Peyer's patch (tissue), 4 donors: ENCODE measurements at places on chromosomes 16 and 17. TPM values are rescaled to one million over a fixed set of nuclear protein-coding genes. Genes with fewer than 3 reads are reported as not detected.

The KRTAP17-1 gene
- not detected for total RNA-seq

The P3H4 gene
- total RNA-seq: 17.4 TPM

The NUP93 gene
- total RNA-seq: 30.6 TPM

The SLC13A2 gene
- 11.6 TPM for total RNA-seq

The KRT31 gene
- total RNA-seq: not detected

The ITGB4 gene
- 215 TPM for total RNA-seq

DNA sequence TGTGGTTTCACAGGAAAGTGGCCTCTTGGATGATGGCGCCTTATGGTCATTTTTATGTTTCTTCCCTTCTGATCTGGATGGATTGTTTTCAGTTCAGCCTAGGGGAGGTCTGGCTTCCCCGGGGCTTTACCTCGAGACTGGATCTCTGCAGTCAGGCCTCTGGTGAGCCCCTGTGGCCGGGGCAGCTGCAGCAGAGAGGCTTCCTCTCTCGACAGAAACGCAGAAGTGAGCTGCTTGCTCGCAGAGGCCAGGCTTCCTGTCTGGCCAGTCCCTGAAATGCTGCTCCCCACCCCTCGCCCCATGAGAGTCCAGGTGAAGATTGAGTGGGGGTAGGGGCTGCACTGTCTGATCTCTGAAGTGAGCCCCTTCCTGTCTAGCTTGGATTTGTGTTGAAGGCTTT is 44.0 kb downstream of the PLCG2 start:
- peak; percentile 84 for DNase-seq
- no peak overlapping the region for H3K4me3 ChIP-seq
- H3K4me1 ChIP-seq: peaks cover 13% of the 10 kb centered on the region

- no peak overlapping the region for H3K4me3 ChIP-seq
- H3K27ac ChIP-seq: no peak overlapping the region
- peaks cover 25% of the 10 kb centered on the region for H3K4me1 ChIP-seq
- no peak for DNase-seq
Observed at GRCh38 chr16:18782697-18783429, 7.3 kb downstream of the RPS15A start.

- no peaks in the 10 kb centered on the region for H3K36me3 ChIP-seq
- DNase-seq: no peak
- no peaks in the 10 kb centered on the region for H3K27me3 ChIP-seq
- H3K27ac ChIP-seq: no peak overlapping the region
- no peaks in the 10 kb centered on the region for H3K4me1 ChIP-seq
Observed at GRCh38 chr16:20347666-20348364, 4.7 kb downstream of the UMOD start.

DNA sequence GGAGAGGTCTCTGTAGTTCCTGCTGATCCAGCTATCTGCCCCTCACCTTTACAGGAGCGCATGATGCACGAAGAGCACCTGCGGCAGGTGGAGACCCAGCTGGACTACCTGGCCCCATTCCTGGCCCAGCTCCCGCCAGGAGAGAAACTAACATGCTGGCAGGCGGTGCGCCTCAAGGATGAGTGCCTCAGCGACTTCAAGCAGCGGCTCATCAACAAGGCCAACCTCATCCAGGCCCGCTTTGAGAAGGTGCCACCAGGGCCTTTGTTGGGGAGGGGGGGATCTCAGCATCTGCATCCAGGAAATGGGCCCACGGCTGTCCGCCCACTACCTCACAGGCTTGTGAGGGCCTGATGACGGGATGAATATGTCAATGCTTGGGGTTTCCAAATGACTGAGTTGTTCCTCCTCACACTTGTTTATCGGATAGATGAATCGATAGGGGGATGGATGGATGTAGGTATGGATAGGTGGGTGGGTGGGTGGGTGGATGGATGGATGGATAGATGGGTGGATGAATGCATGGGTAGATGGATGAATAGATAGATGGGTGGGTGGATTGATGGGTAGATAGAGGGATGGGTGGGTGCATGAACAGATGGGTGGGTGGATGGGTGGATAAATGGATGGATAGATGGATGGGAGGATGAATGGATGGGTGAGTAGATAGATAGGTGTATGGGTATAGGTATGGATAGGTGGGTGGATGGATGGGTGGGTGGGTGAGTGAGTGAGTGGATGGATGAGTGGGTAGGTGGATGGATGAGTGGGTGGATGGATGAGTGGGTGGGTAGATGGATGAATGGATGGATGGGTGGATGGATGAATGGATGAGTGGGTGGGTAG is 7.0 kb upstream of the KATNB1 start:
- H3K27me3 ChIP-seq: no peaks in the 10 kb centered on the region
- H3K4me3 ChIP-seq: no peak overlapping the region
- H3K36me3 ChIP-seq: no peaks in the 10 kb centered on the region
- no peak for DNase-seq
- H3K4me1 ChIP-seq: no peaks in the 10 kb centered on the region

- no peak overlapping the region for H3K4me3 ChIP-seq
- DNase-seq: no peak
Observed at GRCh38 chr16:69301861-69302260, 9.3 kb upstream of the VPS4A start.

DNA sequence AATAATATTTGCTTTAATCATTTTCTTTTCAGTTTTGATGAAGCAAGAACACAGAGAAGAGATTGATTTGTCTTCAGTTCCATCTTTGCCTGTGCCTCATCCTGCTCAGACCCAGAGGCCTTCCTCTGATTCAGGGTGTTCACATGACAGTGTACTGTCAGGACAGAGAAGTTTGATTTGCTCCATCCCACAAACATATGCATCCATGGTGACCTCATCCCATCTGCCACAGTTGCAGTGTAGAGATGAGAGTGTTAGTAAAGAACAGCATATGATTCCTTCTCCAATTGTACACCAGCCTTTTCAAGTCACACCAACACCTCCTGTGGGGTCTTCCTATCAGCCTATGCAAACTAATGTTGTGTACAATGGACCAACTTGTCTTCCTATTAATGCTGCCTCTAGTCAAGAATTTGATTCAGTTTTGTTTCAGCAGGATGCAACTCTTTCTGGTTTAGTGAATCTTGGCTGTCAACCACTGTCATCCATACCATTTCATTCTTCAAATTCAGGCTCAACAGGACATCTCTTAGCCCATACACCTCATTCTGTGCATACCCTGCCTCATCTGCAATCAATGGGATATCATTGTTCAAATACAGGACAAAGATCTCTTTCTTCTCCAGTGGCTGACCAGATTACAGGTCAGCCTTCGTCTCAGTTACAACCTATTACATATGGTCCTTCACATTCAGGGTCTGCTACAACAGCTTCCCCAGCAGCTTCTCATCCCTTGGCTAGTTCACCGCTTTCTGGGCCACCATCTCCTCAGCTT is 45.0 kb downstream of the ESRP2 start:
- DNase-seq: no peak
- H3K27me3 ChIP-seq: no peaks in the 10 kb centered on the region
- no peaks in the 10 kb centered on the region for H3K36me3 ChIP-seq
- H3K4me3 ChIP-seq: no peak overlapping the region

DNA sequence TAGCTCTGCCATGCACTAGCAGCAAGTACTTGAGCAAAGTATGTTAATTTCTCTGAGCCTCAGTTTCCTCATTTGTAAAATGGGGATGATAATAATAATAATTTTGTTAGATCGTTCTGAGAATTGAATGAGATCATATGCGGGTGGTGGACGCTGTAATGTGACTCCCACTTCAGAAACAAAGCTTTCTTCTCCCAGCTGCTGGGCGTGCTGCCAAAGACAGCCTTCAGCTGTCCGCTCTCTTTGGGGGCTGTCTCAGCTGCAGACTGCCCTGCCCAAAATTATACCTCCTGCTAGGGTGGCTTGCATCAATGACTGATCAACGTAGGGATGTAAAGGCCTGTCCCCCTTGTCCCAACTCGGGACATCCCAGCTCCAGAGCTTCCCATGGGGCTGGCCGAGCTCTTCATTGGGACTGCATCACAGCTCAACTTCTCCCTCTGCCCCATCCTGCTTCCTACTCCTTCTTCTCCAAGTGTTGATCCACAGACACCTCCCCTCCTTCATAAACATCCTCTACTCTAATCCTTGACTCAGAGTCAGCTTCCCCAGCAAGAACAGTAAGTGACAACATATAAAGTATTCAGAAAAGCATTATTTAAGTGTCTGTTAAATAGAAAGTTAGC is 30.7 kb upstream of the CDH5 start:
- no peak overlapping the region for H3K27ac ChIP-seq
- H3K36me3 ChIP-seq: no peaks in the 10 kb centered on the region
- no peak for DNase-seq
- H3K27me3 ChIP-seq: no peaks in the 10 kb centered on the region

- H3K36me3 ChIP-seq: no peaks in the 10 kb centered on the region
- no peaks in the 10 kb centered on the region for H3K4me1 ChIP-seq
- no peaks in the 10 kb centered on the region for H3K27me3 ChIP-seq
- no peak overlapping the region for H3K27ac ChIP-seq
Observed at GRCh38 chr17:69486779-69487637, 72.5 kb downstream of the MAP2K6 start.

GRCh38 chr17:59842901-59843652 is 49.7 kb downstream of the TUBD1 start:
- peaks cover 17% of the 10 kb centered on the region for H3K4me1 ChIP-seq
- DNase-seq: peak; percentile 82
- peak overlapping the region; percentile 69 for H3K4me3 ChIP-seq
- H3K27ac ChIP-seq: peak overlapping the region; percentile 94
- peaks cover 20% of the 10 kb centered on the region for H3K36me3 ChIP-seq
